ENCODE measurements at places on chromosomes 1 and 21. TPM values are rescaled to one million over a fixed set of nuclear protein-coding genes. Genes with fewer than 3 reads are reported as not detected.

Gene DNM3
- total RNA-seq: 4.1 TPM

Gene VHLL
- total RNA-seq: not detected

Gene FHL3
- total RNA-seq: 23.9 TPM

Gene ELF3
- total RNA-seq: not detected

Gene DYNLT5
- not detected for total RNA-seq

Gene DEPDC1
- total RNA-seq: 82.5 TPM

Gene TFB2M
- total RNA-seq: 22.0 TPM

Gene BEST4
- not detected for total RNA-seq

Gene ANGPTL3
- not detected for total RNA-seq

Gene SH2D2A
- 0.48 TPM for total RNA-seq

Gene PPCS
- total RNA-seq: 69.1 TPM

Gene AGO4
- 11.3 TPM for total RNA-seq

Gene ASTN1
- not detected for total RNA-seq
